ENCODE measurements at places on chromosomes 11 and 22. TPM values are rescaled to one million over a fixed set of nuclear protein-coding genes. Genes with fewer than 3 reads are reported as not detected.

The UBASH3B gene
- polyA plus RNA-seq: 2.4 TPM

The OR5B21 gene
- not detected for polyA plus RNA-seq

The OR6A2 gene
- polyA plus RNA-seq: not detected

The RIBC2 gene
- polyA plus RNA-seq: 0.56 TPM

The CRYBB3 gene
- polyA plus RNA-seq: not detected

The OR56A1 gene
- not detected for polyA plus RNA-seq

The OR4C16 gene
- not detected for polyA plus RNA-seq

The CCDC87 gene
- polyA plus RNA-seq: not detected

The TSSK2 gene
- 0.07 TPM for polyA plus RNA-seq

The C11orf87 gene
- polyA plus RNA-seq: not detected

The UPK3A gene
- not detected for polyA plus RNA-seq

The CEP126 gene
- 6.7 TPM for polyA plus RNA-seq

The DLG2 gene
- polyA plus RNA-seq: 0.91 TPM

The SEPTIN3 gene
- polyA plus RNA-seq: 0.09 TPM

The DEFB131B gene
- polyA plus RNA-seq: not detected

The GSTT2B gene
- polyA plus RNA-seq: 10.0 TPM
